ENCODE measurements at places on chromosomes 11 and 22.

DNA sequence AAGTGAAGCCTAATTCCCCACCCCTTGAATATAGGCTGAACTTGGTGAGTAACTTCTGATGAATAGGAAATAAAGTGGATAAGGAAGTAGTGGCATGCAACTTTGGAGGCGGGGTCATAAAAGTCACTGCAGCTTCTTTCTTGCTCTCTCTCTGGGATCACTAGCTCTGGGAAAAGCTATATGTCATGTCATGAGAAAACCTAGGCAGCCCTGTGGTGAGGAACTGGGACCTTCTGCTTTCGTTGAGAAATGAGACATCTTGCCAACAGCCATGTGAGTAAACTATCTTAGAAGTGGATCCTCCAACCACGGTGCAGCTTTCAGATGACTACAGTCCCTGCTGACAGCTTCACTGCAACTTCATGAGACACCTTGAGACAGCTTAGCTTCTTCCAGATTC, 15.7 kb downstream of the ZNF214 start:
- DNase-seq = no peak

- no peak for DNase-seq
These were observed 32.5 kb downstream of the MRGPRX2 start for GRCh38 chr11:19027829-19028595.

- no peak for DNase-seq
These were observed 61.9 kb downstream of the SMCO4 start for GRCh38 chr11:93481279-93481678.

DNA sequence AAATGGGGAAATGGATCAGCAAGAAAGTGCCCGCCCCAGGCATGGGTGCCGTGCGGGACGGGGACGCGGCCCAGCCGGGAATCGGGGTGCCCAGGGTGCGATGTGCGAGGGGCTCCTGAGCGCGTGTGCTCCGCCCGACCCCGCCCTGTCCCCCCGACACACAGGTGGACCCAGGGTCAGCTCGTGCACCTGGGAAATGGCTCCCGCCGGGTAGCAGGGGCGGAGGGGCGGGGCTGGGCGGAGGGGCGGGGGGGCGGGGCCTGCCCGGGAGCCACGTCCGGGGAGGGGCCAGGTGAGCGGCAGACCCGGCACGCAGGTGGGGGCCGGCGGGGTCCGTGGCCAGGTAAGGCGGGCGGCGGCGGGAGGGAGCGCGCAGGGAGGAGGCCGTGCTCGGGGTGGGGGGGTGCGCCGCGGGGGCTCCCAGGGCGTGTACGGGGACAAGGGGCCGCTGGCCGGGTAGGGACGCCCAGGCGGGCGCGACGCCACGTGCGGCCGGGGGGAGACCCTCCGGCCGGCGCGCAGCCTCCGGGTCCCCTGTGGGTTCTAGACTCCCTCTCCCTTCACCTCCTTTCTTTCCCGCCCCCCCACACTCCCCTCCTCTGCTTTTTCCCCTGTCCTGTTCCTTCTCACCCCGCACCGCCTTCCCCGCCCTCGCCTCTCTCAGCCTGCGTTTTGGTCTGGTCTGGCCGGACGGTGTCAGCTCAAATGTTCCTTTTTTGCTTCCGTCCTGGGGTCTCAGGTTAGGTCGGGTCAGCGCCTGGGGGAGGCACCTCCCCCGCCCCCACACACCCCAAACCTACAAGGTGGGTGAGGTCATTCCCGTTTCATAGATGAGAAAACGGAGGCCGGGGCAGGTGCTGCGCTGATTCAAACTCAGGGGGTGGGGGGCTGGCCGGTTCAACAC, at the start of gene ARHGAP8:
ARHGAP8 (plus strand) TSS at position 291 of the 904 bp plus-strand sequence. CDS start 33,953 bp downstream, outside the sequence.
- no peak for DNase-seq
